Dermis lymphatic vessel endothelial cell (primary cell): ENCODE measurements at places on chromosomes 3 and 15. TPM values are rescaled to one million over a fixed set of nuclear protein-coding genes. Genes with fewer than 3 reads are reported as not detected.

The ALS2CL gene
- 4.0 and 7.0 TPM in 2 replicates for total RNA-seq

The SLC30A4 gene
- total RNA-seq = 8.5 and 8.8 TPM in 2 replicates

The GLDN gene
- under 0.01 TPM in 1 of 2 replicates, not detected in the other for total RNA-seq

The CPA3 gene
- total RNA-seq = not detected in 2 replicates

The ATP13A5 gene
- not detected in 2 replicates for total RNA-seq

The HMG20A gene
- 32.1 and 35.5 TPM in 2 replicates for total RNA-seq

The ADAMTS9 gene
- total RNA-seq = 31.8 and 72.3 TPM in 2 replicates

The CLEC3B gene
- 0.43 and 0.65 TPM in 2 replicates for total RNA-seq

The CLDN1 gene
- total RNA-seq = under 0.01 and 0.22 TPM in 2 replicates

The SPTSSB gene
- not detected in 2 replicates for total RNA-seq

The ITIH3 gene
- total RNA-seq = 0.95 and 0.98 TPM in 2 replicates

The PRKCD gene
- total RNA-seq = 1.4 and 1.7 TPM in 2 replicates

The IQCH gene
- total RNA-seq = 0.54 and 0.69 TPM in 2 replicates

The CHST13 gene
- total RNA-seq = not detected in 2 replicates

The FOXL2NB gene
- total RNA-seq = under 0.01 TPM in 1 of 2 replicates, not detected in the other

The SLC2A2 gene
- not detected in 2 replicates for total RNA-seq
